Bone marrow (tissue), 2 donors: ENCODE measurements at places on chromosomes 4 and X.
A peak's percentile ranks its signal among the peaks of the same experiment; 100 is the strongest.

GRCh38 chr4:74365761-74366160, 816 bp downstream of the EREG start:
- DNase-seq: peak; percentile 17

DNA sequence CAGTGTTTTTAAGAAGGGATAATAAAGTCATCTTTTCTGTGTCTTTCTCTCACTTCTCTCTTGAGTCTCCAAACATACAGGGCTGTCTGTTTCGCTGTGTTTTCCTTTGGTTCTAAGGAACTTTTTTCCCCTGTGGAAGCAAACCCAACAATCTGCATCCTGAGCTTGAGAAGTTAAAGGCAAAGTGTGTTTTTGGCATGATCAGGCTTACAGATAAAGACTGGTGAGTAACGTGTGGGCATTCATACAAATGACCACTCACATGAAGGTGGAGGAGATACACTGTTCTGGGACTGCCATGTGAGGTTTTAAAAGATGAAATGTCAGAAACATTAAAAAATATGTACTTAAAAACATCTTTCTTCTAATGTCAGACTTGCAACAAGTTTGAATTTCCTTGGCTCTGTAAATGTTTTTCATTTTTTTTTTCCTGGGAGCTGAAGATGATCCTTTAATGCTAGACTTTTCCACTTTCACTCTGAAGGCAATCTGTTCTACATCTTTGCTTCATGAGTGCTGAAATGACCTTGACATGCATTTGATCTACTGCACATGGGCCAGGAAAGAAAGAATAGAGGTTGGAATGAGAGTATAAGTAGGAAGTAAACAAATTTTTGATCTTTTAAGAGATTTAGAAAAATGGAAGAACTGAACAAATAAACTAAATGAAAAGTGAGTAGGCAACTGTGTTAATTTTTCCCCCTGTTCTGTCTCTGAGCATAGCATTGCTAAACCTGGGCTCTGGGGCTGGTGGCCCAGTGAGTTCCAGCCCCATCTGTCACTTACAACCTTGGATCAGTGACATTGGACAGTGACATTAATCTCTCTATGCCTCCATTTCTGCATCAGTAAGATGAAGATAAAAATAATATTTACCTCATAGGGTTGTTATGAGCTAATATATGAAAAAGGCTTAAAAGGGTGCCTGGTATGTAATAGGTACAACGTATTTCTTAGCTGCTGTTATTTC, 151.1 kb upstream of the TBC1D9 start:
- DNase-seq: no peak

DNA sequence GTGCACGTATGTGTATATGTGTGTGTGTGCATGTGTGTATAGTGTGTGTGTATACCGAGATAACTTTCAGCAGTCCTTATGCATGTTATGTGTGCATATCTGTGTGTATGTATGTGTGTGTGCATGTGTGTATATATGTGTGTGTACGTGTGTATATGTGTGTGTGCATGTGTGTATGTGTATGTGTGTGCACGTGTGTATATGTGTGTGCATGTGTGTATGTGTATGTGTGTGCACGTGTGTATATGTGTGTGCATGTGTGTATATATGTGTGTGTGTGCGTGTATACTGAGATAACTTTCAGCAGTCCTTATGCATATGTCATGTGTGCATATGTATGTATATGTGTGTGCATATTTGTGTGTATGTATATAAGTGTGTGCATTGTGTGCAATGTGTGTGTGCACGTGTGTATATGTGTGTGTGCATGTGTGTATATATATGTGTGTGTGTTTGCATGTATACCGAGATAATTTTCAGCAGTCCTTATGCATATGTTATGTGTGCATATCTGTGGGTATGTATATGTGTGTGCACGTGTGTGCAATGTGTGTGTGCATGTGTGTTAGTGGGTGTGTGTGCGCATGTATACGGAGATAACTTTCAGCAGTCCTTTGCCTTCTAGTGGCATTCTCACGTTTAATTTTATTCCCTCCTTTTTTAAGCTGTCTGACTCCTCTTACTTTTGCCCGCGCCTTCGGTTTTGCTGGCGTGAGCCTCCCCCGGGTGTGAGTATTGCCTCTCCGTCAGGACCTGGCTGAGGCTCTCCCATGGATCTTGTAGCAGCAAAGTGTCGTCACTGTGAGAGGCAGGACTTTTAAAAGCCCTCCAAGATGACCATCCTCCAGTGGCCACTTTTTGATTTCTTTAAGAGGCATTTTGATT, 99.6 kb upstream of the SHOX start:
- no peak for DNase-seq

GRCh38 chrX:103396186-103396585, 19.8 kb downstream of the BEX3 start:
- DNase-seq: no peak

DNA sequence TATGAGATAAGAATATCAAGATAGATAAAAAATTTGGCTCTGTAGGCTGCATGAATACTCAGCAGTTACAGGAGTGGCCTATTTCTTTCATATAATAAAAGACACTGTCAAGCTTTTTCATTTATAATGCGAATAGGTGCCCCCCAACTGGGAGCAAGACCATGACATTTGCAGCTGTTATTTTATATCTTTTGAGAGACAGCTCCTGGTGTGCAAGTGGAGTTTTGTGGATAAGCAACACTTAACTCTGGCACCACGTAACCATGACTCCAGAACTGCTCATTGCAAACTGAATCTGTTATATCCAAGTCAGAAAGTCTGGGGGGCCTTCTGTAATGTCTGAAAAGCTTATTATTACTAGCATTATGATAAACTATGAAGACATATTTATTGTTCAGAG, 1372.4 kb downstream of the C4orf33 start:
- no peak for DNase-seq

DNA sequence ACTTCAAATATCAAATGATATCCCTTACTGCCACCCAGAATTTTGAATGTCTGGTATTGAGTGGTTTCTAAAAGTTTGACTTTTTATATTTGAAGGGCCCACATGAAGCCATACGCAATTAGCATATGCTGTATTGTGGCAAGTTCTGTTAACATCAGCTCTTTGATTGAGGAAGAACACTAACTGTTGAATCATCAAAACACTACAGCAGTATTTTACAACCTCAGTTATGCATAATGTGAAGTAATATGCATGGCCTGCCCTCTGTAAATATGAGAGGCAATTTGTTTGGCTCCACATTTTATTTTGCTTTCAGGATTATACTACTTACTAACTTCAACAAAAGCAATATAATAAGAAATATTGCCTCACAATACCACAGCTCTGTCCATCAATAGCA, 62.2 kb upstream of the DMD start:
- no peak for DNase-seq

GRCh38 chr4:106032851-106033286, 137.6 kb downstream of the NPNT start:
- no peak for DNase-seq

DNA sequence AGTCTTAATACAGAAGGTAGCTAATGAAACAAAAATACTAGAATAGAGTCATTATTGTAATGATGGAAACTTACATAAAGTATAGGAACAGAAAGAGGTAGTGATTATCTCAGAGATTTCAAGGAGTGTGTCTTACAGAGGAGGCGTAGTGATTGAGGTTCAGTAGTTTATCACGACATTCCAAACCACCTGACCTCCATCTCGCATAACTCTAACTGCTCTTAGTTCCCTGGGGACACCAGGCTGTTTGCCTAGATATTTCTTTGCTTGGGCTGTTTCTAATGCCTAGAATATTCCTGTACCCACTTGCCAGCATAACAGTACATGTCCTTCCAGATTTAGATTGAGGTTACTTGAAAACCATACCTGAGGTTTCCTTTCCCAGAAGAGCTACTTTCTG, 29.1 kb downstream of the STAG2 start:
- no peak for DNase-seq

GRCh38 chr4:54067166-54067565, 2.8 kb upstream of the CHIC2 start:
- no peak for DNase-seq

- DNase-seq: no peak
Measured at GRCh38 chr4:8558080-8558960, 21.9 kb upstream of the GPR78 start.

DNA sequence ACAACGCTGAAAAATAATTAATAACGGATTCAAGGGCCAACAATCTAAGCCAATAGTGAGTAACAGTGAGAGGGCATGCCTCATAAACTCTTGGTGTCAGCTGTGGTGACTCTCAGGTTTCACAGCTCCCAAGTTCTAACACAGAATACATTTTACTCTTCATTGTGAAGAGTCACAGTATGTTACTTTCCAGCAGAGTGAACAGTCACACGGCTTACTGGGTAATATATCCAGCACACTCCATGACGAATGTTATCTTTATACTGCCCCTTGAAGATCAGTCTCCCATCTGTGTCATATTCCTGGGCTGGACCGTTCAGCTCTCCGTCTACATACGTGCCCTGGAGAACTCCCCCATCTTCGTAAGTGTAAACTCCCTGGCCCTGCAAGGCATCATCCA, 23.1 kb downstream of the SETD7 start:
- DNase-seq: no peak

DNA sequence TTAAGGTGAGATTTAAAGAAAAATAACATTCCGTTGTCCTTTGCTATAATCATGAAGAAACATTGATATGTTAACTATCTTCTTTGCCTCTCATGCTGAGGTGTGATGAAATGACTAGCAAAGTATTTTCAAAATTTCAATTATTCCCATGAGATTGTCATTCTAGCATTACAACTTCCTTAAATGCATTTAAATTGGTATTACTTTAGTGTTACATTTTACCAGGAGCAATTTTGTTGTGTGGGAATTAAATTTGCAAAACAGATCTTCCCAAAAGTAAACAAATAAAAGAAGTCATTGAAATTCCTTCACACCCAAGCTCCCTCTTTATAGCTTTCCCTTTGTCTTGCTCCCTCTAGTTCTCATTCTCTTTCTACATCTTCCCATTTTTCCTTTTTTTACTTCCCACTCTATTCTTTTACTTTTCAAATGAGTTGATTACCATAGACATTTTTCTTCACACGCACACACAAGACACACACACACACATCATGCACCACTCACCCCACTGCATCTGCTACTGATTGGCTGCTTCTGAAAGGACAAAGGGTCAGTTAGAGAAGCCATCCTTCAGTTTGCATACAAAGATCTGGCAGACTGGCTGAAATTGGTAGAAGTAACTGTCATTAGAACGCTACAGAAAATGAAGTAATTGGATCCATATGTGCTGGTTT, 10.0 kb upstream of the APELA start:
- DNase-seq: no peak

DNA sequence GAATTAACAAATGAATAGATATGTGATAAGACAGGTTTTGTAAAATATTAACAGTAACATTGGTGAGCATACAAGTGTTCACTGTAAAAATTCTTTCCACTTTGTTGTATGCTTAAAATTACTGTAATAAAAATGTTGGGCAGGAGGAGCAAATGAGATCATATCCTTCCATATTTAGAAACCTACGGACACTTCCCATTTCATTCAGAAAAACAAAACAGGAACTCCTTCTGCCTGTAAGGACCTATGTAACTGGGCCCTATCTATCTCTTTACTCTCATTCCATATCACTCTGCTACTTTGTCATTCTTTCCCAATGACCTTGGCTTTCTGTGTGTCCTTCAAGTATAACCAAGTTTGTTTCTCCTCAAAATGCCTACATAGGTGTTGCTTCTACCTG, 53.7 kb upstream of the SLC39A8 start:
- DNase-seq: no peak

DNA sequence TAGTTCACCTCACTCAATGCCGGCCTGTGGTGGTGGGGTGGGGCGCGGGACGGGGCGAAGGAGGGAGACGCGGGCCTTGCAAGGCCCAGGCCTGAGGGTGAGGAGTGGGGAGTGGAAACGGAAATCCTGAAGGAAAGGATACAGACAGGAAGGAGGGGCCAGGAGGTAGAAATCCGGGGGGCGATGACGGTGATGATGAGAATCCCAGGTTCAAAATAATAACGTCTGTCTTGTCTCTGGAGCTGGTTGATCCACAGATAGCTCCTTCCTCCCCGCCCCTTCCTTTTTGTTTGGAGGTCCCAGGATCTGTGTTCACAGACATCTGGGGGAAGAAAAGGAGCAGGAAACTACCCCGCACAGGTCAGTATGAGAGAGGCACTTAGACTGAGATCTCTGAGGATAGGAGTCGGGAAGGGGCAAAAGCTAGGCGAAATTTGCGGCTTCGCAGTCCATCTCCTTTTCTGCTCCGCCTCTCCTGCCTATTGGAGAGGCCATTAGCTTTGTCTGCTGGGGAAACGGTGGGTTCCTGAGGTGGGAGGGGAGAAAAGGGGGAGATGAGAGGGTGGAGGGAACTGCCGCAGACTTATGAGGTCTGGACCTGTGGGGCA, 746 bp downstream of the TCEAL7 start:
- DNase-seq: no peak

GRCh38 chrX:51862920-51863319, 30.5 kb upstream of the MAGED1 start:
- DNase-seq: no peak

- no peak for DNase-seq
Measured at GRCh38 chr4:177451108-177451500, 8.9 kb upstream of the AGA start.

- DNase-seq: no peak
Measured at GRCh38 chr4:100314057-100314456, 123.8 kb upstream of the DDIT4L start.

DNA sequence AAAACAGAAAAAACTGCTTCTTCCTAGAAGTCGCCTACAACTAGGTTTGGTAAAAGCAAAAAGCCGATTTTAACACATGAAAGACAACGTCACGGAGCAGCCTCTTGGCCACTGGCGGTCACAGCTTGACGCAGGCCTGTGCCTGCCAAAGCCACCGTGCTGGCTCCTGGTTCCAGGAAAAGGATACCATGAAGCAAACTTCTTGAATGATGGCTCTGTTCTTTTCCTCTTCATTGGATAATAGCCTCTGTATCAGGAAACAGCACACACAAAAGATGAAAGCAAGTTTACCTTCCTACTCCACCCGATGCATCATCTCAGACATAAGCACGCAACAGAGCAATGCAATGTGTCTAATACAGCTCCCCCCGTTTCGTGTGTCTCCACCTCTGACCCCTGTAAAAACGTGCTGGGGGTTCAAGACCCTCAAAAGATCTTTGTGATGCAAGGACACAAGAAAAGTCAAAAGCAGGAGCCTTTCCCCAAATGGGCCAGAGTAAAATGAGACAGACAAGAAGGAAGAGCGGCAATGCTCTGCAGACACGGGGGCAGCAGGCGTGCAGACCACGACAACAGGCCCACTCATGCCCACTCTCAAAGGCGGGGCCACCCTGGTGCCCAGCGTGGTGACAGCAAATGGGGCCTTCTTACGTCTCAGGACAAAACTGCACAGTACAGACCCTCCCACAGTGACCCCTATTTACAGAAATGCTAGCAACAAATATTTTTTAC, 19.4 kb downstream of the GAK start:
- no peak for DNase-seq
